ENCODE measurements at places on chromosomes 1 and 21.

GRCh38 chr1:112260699-112261098 lies 135.3 kb upstream of the CTTNBP2NL start:
- H3K4me1 ChIP-seq = no peaks in the 10 kb centered on the region
- H3K36me3 ChIP-seq = no peaks in the 10 kb centered on the region
- H3K27me3 ChIP-seq = peaks cover 34% of the 10 kb centered on the region
- no peak overlapping the region for H3K4me3 ChIP-seq
- no peak for DNase-seq

- no peak overlapping the region for H3K27ac ChIP-seq
- no peaks in the 10 kb centered on the region for H3K27me3 ChIP-seq
- no peaks in the 10 kb centered on the region for H3K4me1 ChIP-seq
- H3K4me3 ChIP-seq = no peak overlapping the region
- no peaks in the 10 kb centered on the region for H3K36me3 ChIP-seq
- DNase-seq = no peak
Observed at GRCh38 chr1:86064899-86065298, 91.7 kb downstream of the COL24A1 start.

GRCh38 chr1:220877377-220878095 lies 1.7 kb upstream of the HLX start:
- peak overlapping the region; percentile 84 for H3K4me3 ChIP-seq
- no peaks in the 10 kb centered on the region for H3K36me3 ChIP-seq
- DNase-seq = no peak
- peaks cover 24% of the 10 kb centered on the region for H3K4me1 ChIP-seq
- H3K27ac ChIP-seq = peak overlapping the region; percentile 23
- H3K27me3 ChIP-seq = peaks cover 95% of the 10 kb centered on the region

- peaks cover 19% of the 10 kb centered on the region for H3K27me3 ChIP-seq
- H3K4me1 ChIP-seq = no peaks in the 10 kb centered on the region
- no peaks in the 10 kb centered on the region for H3K36me3 ChIP-seq
- no peak for DNase-seq
- no peak overlapping the region for H3K4me3 ChIP-seq
- H3K27ac ChIP-seq = no peak overlapping the region
Observed at GRCh38 chr1:3989465-3989864, 89.4 kb upstream of the C1orf174 start.

DNA sequence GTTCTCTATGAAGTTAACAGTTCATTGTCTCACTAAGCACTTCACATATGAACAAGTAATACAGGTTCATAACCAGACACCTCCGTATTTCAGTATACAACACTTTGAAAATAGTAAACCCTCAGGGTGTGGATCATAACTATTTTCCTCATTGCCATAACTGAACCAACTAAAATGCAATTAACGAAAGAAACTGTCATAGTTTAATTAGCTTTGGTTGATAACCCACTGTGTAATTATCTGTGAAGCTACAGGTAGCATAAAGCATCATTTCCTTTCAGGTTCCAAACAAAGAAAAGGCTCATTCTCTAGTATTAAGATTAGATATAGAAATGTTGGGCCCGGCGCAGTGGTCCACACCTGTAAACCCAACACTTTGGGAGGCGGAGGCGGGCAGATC lies 58.5 kb downstream of the EIF4G3 start:
- peaks cover 12% of the 10 kb centered on the region for H3K36me3 ChIP-seq
- H3K27me3 ChIP-seq = no peaks in the 10 kb centered on the region
- peaks cover 23% of the 10 kb centered on the region for H3K4me1 ChIP-seq
- peak overlapping the region; percentile 53 for H3K27ac ChIP-seq
- no peak overlapping the region for H3K4me3 ChIP-seq
- no peak for DNase-seq

- H3K36me3 ChIP-seq = no peaks in the 10 kb centered on the region
- H3K4me3 ChIP-seq = no peak overlapping the region
- peak; percentile 45 for DNase-seq
Observed at GRCh38 chr1:5599541-5599940, 392.7 kb downstream of the NPHP4 start.

DNA sequence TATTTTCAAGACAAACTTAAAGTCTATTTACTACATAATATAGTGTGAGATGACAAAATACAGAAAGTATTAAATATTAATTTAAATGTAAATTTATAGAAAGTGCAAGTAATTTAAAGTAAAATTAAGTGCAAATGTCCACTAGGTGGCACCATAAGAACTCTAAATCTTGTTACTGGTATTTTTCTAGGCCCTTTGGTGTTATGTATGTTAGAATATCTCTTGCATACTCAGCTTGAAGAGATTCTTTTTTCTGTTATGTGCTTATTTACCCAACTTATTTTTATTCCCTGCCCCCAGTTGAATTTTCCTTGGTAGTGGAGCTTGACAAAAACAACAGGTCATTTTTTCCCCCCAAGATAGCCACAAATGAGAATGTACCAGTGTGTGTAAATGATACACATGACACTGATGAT lies 71.5 kb downstream of the RPS6KC1 start:
- H3K27ac ChIP-seq = no peak overlapping the region
- H3K27me3 ChIP-seq = no peaks in the 10 kb centered on the region
- H3K4me3 ChIP-seq = no peak overlapping the region
- no peak for DNase-seq

GRCh38 chr1:194846488-194846887 lies 1660.1 kb upstream of the B3GALT2 start:
- H3K27me3 ChIP-seq = no peaks in the 10 kb centered on the region
- no peak for DNase-seq
- no peaks in the 10 kb centered on the region for H3K36me3 ChIP-seq
- H3K4me3 ChIP-seq = no peak overlapping the region

DNA sequence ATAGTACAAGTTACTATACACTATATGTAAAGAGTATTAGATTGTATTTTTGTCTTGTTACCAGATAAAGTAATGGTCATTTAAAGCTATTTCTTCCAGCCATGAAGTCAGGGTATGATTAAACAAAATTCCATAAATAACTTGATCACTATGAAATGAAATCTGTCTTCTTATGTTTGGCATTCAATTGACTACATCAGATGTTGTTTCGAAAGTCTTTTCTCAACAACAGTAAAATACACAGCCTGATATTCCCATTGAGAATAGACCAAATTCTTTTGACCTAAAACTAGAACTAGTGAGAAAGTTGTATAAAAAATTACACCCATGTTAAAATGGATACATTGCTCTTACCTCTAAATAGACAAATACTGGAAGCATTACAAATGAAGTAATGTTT lies 134.6 kb upstream of the ADAMTS5 start:
- no peak overlapping the region for H3K4me3 ChIP-seq
- DNase-seq = no peak
- no peak overlapping the region for H3K27ac ChIP-seq

- H3K27ac ChIP-seq = no peak overlapping the region
- H3K4me3 ChIP-seq = no peak overlapping the region
- no peaks in the 10 kb centered on the region for H3K27me3 ChIP-seq
- no peak for DNase-seq
Observed at GRCh38 chr1:14392859-14393365, 205.6 kb upstream of the KAZN start.

GRCh38 chr21:38386967-38387366 lies 111.3 kb downstream of the ERG start:
- H3K36me3 ChIP-seq = peaks cover 6% of the 10 kb centered on the region
- no peak overlapping the region for H3K4me3 ChIP-seq
- peaks cover 6% of the 10 kb centered on the region for H3K27me3 ChIP-seq
- H3K4me1 ChIP-seq = no peaks in the 10 kb centered on the region
- no peak for DNase-seq

DNA sequence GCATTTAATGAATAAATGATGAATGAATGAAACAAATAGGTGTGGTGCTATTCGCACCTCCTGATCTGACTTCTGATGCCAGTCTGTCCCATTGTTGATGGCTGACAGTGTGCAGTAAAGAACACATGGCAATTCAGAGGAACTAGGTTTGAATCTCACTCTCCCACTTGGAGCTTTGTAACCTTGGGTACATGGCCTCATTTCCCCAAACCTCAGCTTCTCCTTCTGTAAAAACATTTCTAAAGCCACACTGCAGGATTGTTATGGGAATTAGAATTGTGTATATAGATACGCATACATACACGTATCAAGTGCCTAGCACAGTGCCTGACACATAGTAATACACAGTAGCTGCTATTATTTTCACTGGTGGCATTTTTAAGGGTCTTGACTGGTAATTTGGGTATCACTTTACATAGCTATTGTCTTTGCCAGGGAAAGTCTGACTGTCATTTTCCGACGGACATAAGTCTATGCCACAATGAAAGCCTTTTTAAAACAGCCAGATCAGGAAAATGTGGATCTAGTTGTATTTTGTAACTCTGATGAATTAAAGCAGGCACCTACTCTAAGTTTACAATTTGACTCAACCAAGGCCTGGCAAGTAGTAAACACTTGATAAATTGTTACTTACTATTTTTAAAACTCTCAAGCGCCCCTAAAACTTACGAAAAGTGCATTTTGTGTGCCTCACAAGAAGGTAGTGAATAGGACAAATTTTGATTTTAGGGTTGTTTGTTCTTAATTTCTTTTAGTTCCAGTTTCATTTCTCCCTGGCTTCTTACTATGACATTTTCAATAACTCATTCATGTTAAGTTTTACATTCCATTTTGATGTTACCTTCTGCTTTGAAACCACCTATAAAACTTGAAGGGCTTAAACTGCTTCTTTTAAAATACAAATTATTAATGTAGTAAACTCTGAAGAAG lies 164.4 kb downstream of the SDCCAG8 start:
- DNase-seq = no peak
- no peak overlapping the region for H3K4me3 ChIP-seq
- H3K36me3 ChIP-seq = peaks cover 3% of the 10 kb centered on the region
- H3K27ac ChIP-seq = no peak overlapping the region
- no peaks in the 10 kb centered on the region for H3K27me3 ChIP-seq
- peaks cover 11% of the 10 kb centered on the region for H3K4me1 ChIP-seq

- peaks cover 24% of the 10 kb centered on the region for H3K27me3 ChIP-seq
- H3K4me1 ChIP-seq = peaks cover 8% of the 10 kb centered on the region
- H3K4me3 ChIP-seq = no peak overlapping the region
- H3K27ac ChIP-seq = no peak overlapping the region
Observed at GRCh38 chr1:5620997-5621396, 371.2 kb downstream of the NPHP4 start.

GRCh38 chr1:30950700-30951099 lies 42.1 kb upstream of the SDC3 start:
- H3K4me1 ChIP-seq = no peaks in the 10 kb centered on the region
- H3K4me3 ChIP-seq = no peak overlapping the region
- H3K27ac ChIP-seq = no peak overlapping the region
- H3K27me3 ChIP-seq = no peaks in the 10 kb centered on the region
- DNase-seq = no peak
- H3K36me3 ChIP-seq = peaks cover 60% of the 10 kb centered on the region

DNA sequence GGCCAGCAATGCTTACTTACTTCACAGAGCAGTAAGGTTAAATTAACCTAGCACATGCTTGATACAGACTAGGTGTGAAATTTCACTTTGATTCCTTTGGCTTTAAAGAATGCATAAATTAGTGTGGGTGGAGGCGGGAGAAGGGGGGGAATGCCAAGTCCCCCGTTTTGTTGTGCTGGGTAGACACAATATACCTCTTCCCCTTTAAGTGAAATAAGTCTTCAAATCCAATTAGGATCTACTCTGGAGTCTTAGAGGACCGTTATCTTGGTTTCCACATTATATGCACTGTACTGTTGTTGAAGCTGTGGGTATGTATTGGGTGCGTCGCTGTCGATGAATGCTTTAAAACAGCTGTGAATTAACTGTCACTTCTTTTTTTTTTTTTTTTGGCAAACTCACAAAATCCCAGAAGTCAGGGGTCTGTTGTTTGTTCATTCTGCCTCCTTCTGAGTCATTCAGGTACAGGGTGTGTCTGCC lies 1.6 kb upstream of the S1PR1 start:
- peak overlapping the region; percentile 23 for H3K27ac ChIP-seq
- no peak for DNase-seq
- H3K27me3 ChIP-seq = peaks cover 75% of the 10 kb centered on the region
- no peaks in the 10 kb centered on the region for H3K36me3 ChIP-seq
- H3K4me1 ChIP-seq = peaks cover 20% of the 10 kb centered on the region

GRCh38 chr1:55051621-55052020 lies 12.3 kb downstream of the PCSK9 start:
- DNase-seq = no peak
- no peak overlapping the region for H3K4me3 ChIP-seq
- H3K27ac ChIP-seq = no peak overlapping the region
- H3K27me3 ChIP-seq = peaks cover 2% of the 10 kb centered on the region
- no peaks in the 10 kb centered on the region for H3K36me3 ChIP-seq

DNA sequence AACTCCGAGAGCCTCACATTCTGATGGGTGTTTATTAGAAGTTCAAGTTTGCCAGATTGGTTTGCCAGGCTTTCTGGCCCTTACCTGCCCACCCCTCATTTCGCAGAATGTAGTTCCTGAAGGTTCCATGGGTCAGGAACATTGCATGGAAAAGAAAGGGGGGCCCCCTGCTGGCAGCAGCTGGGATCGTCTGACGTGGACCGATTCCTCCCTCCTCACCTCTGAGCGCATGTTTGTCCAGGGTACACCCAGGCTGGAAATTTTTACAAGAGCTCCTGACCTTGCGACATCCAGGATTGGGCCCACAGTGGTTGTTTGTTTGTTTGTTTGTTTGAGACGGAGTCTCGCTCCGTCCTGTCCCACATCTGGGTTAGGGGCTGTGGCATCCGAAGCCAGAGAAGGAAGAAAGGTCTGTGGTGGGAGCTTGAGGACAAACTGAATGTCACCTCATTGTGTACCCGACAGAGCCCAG lies 126.0 kb upstream of the TMEM51 start:
- peaks cover 49% of the 10 kb centered on the region for H3K4me1 ChIP-seq
- H3K27me3 ChIP-seq = no peaks in the 10 kb centered on the region
- H3K4me3 ChIP-seq = no peak overlapping the region
- peaks cover 4% of the 10 kb centered on the region for H3K36me3 ChIP-seq
- peak overlapping the region; percentile 80 for H3K27ac ChIP-seq

- peaks cover 79% of the 10 kb centered on the region for H3K36me3 ChIP-seq
- no peak for DNase-seq
- H3K27me3 ChIP-seq = no peaks in the 10 kb centered on the region
- H3K4me1 ChIP-seq = no peaks in the 10 kb centered on the region
- no peak overlapping the region for H3K4me3 ChIP-seq
- no peak overlapping the region for H3K27ac ChIP-seq
Observed at GRCh38 chr1:167772436-167772835, 50.7 kb downstream of the MPZL1 start.

- no peaks in the 10 kb centered on the region for H3K36me3 ChIP-seq
- H3K4me3 ChIP-seq = peak overlapping the region; percentile 27
- DNase-seq = no peak
- peaks cover 3% of the 10 kb centered on the region for H3K27me3 ChIP-seq
Observed at GRCh38 chr1:60989749-60990713, 92.3 kb upstream of the NFIA start.

DNA sequence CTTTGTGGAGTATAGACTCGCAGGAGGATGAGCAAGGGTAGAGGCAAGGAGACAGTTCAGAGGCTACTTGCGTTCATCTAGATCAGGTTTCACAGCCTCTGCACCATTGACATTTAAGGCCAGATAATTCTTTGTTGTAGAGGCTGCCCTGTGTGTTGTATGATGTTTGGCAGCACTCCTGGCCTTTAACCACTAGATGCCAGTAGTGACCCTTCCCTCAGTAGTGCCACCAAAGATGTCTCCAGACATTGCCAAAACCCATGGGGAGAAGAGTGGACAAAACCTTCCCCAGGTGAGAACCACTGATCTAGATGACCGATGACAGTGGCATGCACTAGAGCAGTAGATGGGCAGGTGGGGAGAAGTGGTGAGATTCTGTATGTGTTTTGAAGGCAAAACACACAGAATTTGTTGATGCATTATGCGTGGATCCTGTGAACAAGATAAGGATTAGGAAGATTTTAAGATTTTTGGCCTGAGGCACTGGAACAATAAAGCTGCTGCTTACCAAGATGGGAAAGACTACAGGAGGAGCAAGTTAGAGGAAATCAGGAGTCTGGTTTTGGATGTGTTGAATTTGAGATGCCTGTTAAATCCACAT lies 9.9 kb upstream of the COG2 start:
- peaks cover 4% of the 10 kb centered on the region for H3K4me1 ChIP-seq
- H3K36me3 ChIP-seq = no peaks in the 10 kb centered on the region
- H3K27ac ChIP-seq = no peak overlapping the region
- peaks cover 6% of the 10 kb centered on the region for H3K27me3 ChIP-seq
- H3K4me3 ChIP-seq = no peak overlapping the region
- no peak for DNase-seq
